8988T (cell line): ENCODE measurements at places on chromosomes 4 and X.

DNA sequence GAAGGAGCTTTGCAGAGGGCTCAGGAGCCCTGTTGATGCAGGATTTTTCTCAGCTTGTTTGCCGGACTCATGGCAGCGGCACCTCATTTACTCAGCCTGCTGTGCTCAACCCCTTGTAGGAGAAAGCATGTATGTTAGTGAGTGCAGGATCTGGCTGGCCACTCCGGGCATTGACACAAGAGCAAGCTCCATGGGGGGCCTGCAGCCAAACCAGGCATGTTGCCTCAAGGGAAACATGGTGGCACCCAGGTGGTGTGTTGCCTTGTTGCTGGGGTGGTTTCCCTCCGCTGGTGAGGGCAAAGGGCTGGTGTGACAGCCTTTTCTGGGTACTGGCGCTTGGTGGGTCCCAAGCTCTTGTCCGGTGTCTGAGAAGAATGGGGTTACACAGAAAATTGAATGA, 189.3 kb upstream of the ANXA3 start:
- no peak for DNase-seq

DNA sequence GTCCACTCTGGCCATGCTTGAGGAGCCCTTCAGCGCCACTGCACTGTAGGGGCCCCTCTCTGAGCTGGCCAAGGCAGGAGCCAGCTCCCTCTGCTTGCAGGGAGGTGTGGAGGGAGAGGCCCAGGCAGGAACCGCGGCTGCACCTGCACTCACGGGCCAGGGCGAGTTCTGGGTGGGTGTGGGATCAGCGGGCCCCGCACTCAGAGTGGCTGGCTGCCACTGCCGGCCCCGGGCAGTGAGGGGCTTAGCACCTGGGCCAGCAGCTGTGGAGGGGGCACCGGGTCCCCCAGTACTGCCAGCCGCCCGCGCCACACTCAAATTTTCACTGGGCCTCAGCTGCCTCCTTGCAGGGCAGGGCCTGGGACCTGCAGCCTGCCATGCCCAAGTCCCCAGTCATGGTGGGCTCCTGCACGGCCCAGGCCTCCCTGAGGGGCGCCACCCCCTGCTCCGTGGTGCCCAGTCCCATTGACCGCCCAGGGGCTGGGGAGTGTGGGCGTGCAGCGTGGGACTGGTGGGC, 347.2 kb upstream of the SPOCK3 start:
- no peak for DNase-seq

DNA sequence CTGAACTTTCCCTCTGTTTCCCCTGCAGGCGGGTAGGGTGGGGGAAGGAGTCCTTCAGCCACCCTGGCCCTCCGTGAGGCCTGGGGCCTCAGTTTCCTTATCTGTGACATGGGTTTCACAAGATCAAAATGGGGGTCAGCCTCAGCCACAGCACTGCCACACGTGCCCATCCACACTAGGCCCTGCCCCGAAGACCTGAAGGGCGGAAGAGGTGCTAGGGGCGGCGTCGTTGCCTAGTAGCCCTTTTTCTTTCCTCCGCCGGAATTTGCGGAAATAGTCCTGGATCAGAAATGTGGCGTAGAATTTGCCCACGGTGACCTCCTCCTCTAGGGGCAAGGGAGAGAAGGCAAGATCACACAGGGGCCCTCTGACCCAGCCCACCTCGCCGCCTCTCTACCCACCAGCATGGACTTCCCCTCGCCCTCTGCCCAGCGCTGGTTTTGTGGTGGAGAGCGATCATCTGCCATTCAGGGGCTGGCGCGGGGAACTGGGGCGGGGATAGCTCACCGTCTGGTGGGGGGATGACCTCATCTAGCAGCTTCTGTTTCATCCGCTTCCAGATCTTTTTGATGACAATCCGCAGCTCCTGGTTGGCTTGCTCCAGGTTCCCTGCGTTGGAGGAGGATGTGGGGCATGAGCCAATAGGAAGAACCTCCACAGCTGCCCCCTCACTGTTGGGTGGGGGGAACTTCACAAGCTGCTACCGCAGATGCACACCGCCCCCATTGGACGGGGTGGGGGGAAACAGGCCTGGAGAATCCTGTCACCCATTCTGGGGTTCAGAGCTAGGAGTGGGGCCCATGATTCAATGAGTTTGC, 9.7 kb upstream of the SYP start:
- DNase-seq = no peak

GRCh38 chr4:157655096-157655809, 434.7 kb downstream of the GRIA2 start:
- no peak for DNase-seq

DNA sequence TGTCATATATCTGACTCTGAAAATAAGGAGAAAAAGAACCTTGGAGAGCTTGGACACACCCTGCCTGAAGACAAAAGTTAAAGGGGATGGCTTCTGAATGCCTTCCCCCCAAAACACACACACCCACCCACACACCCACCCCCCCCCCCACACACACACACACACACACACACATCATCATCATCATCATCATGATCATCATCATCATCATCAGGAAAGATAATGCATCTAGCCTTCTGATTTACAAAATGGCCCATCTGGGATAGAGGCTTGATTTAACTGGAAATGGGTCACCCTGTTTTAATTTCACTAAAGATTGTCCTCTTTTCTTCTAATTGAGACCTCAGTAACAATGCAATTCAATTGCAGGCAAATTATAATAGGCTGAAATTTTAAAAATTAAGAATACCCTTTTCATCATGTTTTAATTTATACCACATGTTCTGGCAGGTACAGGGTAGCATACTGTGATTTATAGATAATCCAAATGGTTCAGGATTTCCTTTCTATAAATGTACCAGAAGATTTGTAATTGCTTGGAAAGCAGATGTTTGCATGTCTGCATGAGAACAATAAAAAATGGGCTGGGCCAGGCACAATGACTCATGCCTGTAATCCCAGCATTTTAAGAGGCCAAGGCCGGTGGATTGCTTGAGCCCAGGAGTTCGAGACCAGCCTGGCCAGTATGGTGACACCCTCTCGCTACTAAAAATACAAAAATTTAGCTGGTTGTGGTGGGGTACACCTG, 56.5 kb downstream of the TRIM2 start:
- DNase-seq = no peak

- DNase-seq = no peak
These were observed 48.4 kb downstream of the IDS start for GRCh38 chrX:149456476-149457245.

DNA sequence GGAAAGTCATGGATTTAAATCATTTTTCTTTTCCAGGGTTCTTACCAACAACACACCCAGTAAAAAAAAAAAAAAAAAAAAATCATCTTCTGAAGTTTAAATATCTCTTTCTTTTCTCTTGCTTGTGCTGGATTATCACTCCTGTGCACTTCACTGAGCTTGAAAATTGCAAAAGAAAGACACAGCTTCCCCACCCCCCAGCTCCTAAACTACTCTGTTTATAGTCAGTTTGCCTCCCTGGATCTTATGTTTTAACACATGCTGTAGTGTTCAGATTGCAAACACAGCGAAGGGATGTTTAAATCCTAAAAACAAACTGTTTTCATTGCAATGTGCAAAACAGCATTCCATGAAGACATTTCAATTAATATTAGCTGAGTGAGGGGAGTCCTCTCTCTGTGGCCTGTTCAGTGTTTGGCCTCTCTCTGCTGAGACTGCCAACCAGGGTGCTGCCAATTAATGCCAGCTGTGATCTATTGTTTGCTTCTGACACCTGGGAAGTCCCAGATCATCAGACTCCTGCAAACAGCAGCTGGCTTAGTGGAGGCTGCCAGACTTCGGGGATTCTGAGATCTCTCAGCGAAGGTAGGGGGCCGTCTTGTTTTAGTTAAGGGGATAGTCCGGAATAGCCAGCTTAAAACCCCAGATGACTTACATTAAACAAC, 171.1 kb upstream of the PITX2 start:
- no peak for DNase-seq

DNA sequence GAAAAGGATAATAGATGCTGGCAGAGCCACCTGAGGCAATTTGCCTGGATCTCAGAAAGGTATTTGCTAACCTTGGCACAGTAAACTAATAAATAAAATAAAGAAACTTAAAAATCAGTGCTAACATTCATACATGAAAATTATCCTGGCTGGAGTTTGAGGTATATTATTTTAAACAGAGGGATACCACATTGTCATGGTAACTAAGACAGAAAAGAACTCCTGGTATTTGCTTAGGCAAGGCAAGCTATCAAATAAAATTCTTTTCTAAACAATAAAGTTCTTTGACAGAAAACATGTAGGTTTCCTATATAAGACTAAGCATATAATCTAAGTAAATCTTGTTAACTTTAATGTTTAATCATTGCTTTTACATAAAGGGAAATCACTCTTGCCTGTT, 218.8 kb downstream of the MAGEB17 start:
- DNase-seq = no peak

DNA sequence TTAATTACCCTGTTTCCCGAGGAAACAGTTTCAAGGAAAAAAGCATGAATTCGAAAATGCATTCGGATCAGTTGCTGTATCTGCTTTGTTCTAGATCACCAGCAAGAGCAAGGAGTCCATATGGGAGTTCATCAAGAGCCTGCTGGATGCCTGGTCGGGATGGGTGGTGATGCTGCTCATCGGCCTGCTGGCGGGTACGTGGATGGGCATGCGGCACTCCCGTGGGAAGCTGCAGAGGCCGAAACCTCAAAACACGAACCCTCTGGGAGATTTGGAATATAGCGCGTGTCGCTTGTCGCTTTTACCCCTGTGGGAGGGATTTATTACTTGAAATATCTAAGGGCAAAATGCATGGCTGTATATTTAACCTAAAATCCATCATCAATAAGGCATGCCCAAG, 30.6 kb downstream of the CLCN4 start:
- DNase-seq = no peak

- DNase-seq = no peak
These were observed 10.4 kb upstream of the DCLK2 start for GRCh38 chr4:150067859-150068258.

- DNase-seq = no peak
These were observed 50.0 kb downstream of the CCNI start for GRCh38 chr4:77025643-77026321.

GRCh38 chr4:159284113-159284512, 181.2 kb downstream of the RAPGEF2 start:
- no peak for DNase-seq

- DNase-seq = no peak
These were observed 132.5 kb upstream of the ZCCHC13 start for GRCh38 chrX:74171465-74171864.

GRCh38 chr4:162323919-162324318, 160.1 kb upstream of the FSTL5 start:
- DNase-seq = no peak

DNA sequence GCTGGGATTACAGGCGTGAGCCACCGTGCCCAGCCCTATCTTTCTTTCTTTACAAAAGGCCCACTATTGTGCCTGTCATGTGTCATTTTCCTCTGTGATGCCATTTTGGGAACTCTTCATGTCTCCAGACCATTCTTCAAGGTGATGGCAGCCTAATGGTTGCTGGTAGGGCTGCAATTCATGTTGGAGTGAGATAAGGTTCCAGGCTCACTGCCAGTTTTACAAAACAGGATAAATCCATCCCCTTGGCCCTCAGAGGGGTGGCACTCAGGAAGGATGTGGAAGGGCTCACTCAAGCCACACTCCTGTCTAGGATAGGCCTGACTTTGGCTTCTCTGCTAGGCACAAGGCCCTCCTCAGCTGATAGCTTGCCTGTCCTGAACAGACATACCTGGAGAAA, 3.8 kb downstream of the TCEAL9 start:
- no peak for DNase-seq

DNA sequence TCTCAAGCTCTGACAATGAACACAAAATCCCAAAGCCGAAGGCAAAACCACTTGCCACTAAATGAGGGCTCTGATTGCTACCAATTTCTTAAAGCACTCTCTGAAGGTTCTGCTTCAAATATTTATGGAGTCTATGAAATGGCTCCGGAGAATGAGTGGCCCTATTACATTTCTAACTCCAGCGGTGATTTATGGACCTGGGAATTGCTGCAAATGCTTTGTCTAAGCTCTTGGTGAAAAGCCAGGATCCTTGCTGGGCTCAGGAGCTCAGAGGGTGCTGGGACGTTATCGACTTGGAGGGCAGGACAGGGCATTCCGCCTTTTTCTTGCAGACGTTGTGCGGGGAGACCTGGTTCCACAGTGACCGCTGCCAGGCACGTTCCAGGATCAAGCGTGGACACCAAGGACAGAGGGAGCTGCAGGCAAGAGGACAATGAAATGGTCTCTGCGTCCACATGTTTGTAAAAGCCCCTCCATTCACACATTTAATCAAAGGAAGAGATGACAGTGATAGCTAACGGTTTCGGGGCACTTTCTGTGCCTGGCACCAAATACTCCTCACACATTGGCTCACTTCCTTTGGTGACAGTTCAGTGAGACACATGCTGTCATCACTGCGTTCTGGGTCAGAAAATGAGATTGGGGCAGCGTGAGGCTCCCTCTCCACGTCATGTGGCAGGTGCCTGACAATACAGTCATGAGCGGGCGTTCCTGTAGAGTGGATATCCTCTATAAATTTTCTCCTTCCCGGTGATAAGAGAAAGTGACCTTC, 58.8 kb downstream of the C4orf50 start:
- DNase-seq = no peak

- DNase-seq = no peak
These were observed at the start of gene MAGEB18 for GRCh38 chrX:26138274-26138673. MAGEB18 (plus strand) TSS chrX:26138343; CDS start chrX:26138986, 643 bp downstream.

DNA sequence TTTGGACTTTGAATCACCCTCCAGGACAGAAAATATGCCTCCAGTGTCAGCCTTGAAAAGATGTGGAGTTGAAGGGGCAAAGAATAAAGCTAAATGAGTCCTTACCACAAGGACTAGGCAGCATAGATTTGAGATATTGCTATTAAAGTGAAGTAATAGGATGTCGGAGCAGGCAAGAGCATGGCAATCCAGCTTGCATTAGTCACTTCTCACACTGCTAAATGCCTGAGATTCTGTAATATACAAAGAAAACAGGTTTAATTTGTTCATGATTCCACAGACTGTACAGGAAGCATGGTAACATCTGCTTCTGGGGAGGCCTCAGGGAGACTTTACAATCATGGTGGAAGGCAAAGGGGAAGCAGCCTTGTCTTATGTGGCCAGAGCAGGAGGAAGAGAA, 109.8 kb upstream of the PCDH7 start:
- DNase-seq = no peak

DNA sequence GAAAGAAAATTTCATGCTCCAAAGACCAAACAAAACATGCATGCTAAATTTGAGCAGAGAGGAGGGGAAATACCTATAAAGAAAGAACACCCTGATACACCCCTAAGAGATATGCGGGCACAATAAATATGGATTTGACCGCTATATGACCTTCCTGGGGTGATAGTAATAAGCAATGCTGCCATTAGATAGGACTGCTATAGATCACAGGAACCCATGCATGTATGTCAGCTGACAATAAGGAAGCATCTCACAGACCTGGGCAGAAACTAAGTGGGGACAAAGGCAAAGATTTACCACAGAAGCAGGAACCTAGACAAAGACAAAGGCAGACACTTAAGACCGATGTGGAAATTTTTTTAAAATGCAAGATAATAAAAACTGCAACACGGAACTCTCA, 21.3 kb downstream of the ZNF721 start:
- DNase-seq = no peak

DNA sequence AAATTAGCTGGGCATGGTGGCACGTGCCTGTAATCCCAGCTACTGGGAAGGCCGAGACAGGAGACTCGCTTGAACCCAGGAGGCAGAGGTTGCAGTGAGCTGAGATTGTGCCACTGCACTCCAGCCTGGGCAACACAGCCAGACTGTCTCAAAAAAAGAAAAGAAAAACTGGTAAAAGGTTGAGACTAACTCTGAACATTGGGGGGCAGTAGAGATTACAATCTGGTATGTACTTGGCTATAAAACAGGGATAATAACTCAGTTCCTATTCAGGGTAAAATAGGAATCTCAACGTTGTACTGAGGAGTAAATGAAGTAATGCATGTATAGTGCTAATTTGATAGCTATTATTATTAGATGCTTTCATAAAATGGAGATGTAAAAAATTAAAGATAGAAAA, 12.5 kb upstream of the KLF8 start:
- no peak for DNase-seq
